ENCODE measurements at places on chromosomes 5 and 9.

DNA sequence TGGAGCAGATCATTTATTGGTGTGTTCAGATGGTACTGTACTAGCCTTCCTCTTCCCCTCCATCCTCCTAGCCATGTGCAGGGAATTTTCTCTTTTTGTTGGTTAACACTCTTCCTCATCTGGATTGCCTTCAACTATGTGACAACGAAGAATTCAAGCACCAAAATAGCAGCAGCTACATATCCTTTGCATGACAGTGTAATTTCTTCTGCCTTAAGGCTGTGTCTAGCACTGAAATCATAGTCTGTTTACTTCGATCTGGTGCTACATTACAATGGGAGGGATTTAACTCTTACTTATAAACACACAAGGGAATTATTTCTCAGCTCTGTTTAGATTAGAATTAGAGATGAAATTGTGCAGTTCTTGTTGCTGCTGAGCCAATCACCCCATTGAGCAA, 260.4 kb downstream of the ARL15 start:
- no peak for DNase-seq

GRCh38 chr5:66671305-66671704, 75.1 kb downstream of the MAST4 start:
- no peak for DNase-seq

DNA sequence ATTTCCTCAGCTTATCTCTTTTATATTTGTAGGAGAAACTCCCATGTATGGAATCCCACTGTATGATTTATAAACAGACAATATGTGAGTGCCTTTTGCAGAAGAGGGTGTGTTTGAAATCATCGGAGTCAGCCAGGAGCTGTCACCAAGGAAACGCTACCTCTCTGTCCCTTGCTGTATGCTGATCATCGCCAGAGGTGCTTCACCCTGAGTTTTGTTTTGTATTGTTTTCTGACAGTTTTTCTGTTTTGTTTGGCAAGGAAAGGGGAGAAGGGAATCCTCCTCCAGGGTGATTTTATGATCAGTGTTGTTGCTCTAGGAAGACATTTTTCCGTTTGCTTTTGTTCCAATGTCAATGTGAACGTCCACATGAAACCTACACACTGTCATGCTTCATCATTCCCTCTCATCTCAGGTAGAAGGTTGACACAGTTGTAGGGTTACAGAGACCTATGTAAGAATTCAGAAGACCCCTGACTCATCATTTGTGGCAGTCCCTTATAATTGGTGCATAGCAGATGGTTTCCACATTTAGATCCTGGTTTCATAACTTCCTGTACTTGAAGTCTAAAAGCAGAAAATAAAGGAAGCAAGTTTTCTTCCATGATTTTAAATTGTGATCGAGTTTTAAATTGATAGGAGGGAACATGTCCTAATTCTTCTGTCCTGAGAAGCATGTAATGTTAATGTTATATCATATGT, 18.0 kb upstream of the CTSL start:
- no peak for DNase-seq

- no peak for DNase-seq
These were observed 56.1 kb upstream of the AFAP1L1 start for GRCh38 chr5:149215478-149216090.

DNA sequence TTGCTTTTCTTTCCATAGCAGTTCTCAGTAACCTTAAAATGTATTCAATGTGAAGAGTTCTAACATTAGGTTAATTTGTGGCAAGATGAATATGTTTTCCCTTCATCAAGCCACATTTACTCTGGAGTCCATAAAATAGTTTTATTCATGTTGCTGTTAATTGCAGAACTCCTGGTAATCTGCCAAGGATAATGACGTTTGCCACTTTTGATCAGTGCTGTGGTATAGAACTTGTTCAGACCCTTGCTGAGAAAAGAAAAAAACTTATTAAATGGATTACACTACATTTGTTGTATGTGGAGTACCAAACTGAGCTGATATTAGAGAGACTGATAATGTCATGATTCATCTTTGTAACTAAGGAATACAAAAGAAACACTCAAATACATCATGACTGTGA, 212.4 kb upstream of the DMAC1 start:
- DNase-seq, result no peak

- no peak for DNase-seq
These were observed 145.2 kb upstream of the TAS2R1 start for GRCh38 chr5:9775339-9775738.

DNA sequence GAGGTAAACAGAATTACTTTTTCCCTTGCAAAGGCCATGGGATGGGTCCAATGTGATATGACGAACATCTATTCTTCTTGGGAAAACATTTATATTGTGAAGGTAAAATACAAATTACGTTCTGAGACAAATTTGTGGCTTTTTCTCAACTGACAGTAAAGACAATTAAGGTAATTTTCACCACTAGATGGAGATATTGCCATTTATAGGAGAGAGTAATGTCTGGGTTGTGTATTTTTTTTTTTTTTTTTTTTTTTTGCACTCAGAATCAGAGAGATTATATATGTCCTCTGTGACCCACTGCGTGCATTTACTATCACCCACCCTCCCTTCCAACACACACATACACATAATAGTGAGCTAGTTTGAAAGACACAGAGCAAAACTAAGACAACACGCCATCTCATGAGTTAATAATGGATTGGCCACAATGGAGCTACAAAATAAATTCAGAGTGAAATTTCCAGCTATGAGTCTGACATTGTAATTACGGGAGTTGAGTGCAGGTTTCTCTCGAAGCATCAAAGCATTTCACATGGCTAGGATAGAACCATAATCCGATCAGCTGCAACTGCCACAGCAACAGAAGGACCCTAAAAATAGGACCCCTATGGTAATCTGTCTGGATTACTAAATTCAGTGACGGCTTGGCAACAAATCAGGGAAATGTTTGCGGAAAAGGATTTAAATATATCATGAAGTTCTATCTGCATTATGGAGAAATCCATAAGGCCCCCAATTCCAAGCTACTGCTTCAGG, 49.2 kb downstream of the ANXA1 start:
- DNase-seq, result no peak

Measured in sciatic nerve (tissue), 2 donors.